Activated CD4-positive, alpha-beta T cell treated with anti-CD3 and anti-CD28 coated beads for 36 hours (primary cell): ENCODE measurements at places on chromosomes 7 and 10. TPM values are rescaled to one million over a fixed set of nuclear protein-coding genes. Genes with fewer than 3 reads are reported as not detected.

- H3K4me3 ChIP-seq = no peak overlapping the region
- peaks cover 10% of the 10 kb centered on the region for H3K36me3 ChIP-seq
- H3K4me1 ChIP-seq = peaks cover 41% of the 10 kb centered on the region
- no peak overlapping the region for H3K27ac ChIP-seq
- DNase-seq = no peak
Observed at GRCh38 chr10:50422259-50422658, 170.9 kb upstream of the ASAH2 start.

DNA sequence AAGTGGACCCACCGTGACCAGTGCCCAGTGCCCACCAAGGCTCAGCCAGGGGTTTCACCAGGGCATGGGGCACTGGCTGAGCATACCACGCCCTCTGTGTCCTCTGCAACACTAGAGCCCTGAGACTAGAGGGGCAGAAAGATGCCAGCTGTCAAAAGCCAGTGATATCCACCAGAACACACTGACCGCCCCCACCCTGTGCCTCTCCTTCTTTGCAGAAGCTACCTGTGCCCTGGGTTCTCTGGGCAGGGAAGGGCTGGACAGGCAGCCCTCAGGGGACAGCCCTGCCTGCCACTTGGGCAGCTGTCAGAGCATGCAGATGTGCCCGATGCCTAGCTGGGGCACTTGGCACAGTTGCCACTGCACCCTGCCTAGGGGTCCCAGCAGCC lies 494 bp downstream of the VSIR start:
- peak overlapping the region; percentile 92 for H3K4me3 ChIP-seq
- peaks cover 41% of the 10 kb centered on the region for H3K36me3 ChIP-seq
- H3K4me1 ChIP-seq = peaks cover 65% of the 10 kb centered on the region
- H3K27me3 ChIP-seq = no peaks in the 10 kb centered on the region
- no peak for DNase-seq
- H3K27ac ChIP-seq = peak overlapping the region; percentile 97

DNA sequence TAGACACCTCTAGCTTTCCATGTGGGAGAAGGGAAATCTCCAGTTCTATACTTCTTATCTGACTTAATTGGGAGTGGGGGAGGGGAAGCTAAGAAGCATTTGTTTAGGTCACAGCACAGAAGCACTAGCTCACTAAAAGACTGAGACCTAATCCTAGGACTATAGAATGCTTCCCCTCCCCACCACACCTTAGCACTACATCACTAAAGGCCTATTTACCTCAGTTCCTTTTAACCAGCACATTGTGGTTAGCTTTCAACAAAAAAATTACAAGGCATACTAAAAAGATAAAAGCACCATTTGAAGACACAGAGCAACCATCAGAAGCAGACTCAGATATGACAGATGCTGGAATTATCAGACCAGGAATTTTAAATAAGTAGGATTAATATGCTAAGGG lies 53.8 kb upstream of the ADRA2A start:
- H3K4me1 ChIP-seq = peaks cover 3% of the 10 kb centered on the region
- peaks cover 55% of the 10 kb centered on the region for H3K36me3 ChIP-seq
- no peak overlapping the region for H3K27ac ChIP-seq
- no peak overlapping the region for H3K4me3 ChIP-seq

- peak; percentile 61 for DNase-seq
- H3K27me3 ChIP-seq = no peaks in the 10 kb centered on the region
- H3K4me1 ChIP-seq = peaks cover 27% of the 10 kb centered on the region
- H3K27ac ChIP-seq = no peak overlapping the region
- peak overlapping the region; percentile 75 for H3K4me3 ChIP-seq
- H3K36me3 ChIP-seq = peaks cover 7% of the 10 kb centered on the region
Observed at GRCh38 chr7:2843711-2844152, 376 bp downstream of the GNA12 start.

GRCh38 chr10:21518149-21518640 lies 7.3 kb downstream of the SKIDA1 start:
- peak overlapping the region; percentile 78 for H3K4me3 ChIP-seq
- peaks cover 34% of the 10 kb centered on the region for H3K4me1 ChIP-seq
- DNase-seq = no peak
- peak overlapping the region; percentile 44 for H3K27ac ChIP-seq
- H3K36me3 ChIP-seq = no peaks in the 10 kb centered on the region

- H3K36me3 ChIP-seq = no peaks in the 10 kb centered on the region
- peaks cover 13% of the 10 kb centered on the region for H3K4me1 ChIP-seq
- H3K27me3 ChIP-seq = no peaks in the 10 kb centered on the region
Observed at GRCh38 chr7:30800785-30801252, 29.6 kb downstream of the MINDY4 start.

GRCh38 chr7:11858622-11859302 lies 26.8 kb upstream of the THSD7A start:
- no peaks in the 10 kb centered on the region for H3K27me3 ChIP-seq
- no peaks in the 10 kb centered on the region for H3K4me1 ChIP-seq
- no peak overlapping the region for H3K4me3 ChIP-seq
- no peaks in the 10 kb centered on the region for H3K36me3 ChIP-seq
- DNase-seq = no peak
- no peak overlapping the region for H3K27ac ChIP-seq

DNA sequence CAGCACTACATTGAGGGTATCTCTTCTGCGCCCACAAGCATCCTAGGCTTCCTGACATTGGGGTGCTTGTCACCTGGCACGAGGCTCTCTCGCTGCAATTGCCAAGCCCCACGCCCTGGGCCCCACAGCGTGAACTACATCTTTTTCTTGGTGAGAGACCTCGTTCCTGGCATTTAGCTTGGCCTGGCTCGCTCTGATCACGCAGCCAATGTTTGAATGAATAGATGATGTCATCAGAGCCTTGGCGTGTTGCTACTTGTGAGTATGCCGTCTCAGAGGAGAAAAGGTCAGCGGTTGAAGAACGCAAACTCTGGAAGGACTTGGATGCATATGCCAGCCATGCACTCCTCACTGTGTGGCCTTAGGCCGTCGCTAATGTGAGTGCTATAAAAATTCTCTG lies 150.2 kb upstream of the AUTS2 start:
- DNase-seq = no peak
- no peaks in the 10 kb centered on the region for H3K36me3 ChIP-seq
- no peak overlapping the region for H3K27ac ChIP-seq
- H3K4me1 ChIP-seq = no peaks in the 10 kb centered on the region
- no peak overlapping the region for H3K4me3 ChIP-seq

DNA sequence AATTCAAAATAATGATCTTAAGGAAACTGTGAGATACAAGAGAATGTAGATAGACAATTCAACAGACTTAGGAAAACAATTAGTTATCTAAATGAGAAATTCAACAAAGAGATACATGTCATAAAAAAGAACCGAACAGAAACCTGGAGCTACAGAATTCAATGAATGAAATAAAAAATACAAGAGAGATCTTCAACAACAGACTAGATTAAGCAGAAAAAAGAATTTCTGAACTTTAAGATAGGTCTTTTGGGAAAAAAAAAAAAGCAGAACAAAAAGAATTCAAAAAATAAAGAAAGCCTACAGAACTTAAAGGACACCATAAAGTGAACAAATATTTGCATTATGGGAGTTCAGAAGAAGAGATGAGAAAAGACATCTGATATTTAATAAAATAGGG lies 129.1 kb upstream of the FOXK1 start:
- no peak for DNase-seq
- no peak overlapping the region for H3K27ac ChIP-seq
- no peaks in the 10 kb centered on the region for H3K36me3 ChIP-seq
- no peak overlapping the region for H3K4me3 ChIP-seq
- peaks cover 20% of the 10 kb centered on the region for H3K27me3 ChIP-seq
- no peaks in the 10 kb centered on the region for H3K4me1 ChIP-seq

DNA sequence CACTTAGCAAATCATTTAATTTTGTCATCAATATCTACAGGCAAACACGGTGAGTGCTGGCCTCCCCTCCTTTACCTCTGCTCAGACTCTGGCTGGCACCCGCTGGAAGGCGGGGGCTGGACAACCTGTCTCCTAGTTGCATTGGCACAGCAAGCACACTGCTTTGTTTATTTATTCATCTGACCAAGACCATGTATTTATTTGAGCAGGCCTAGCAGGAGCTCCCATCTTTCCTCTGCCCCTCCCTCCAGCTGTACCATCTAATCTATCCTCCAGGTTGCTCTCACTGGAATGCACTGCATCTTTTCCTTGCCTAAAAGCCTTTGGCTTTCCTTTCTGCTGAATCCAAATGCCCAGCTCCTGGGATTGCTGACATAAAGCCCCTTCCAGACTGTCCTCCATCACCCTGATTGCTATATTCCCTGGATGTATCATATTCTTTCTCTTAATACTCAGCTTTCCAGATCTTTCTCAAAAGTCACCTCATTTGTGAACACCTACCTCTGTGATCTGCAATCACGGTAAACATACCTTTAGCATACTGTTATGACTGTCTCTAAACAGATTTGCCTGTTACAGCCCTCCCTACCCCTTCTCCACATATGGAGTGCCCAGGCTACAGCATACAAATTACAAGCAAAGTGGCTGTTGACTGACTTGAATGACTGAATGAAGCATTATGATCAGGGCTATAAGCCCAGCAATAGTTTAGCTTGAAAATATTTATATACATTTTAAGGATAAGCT lies 9.6 kb downstream of the ELMO1 start:
- no peak overlapping the region for H3K4me3 ChIP-seq
- H3K27me3 ChIP-seq = no peaks in the 10 kb centered on the region
- DNase-seq = no peak
- peak overlapping the region; percentile 90 for H3K27ac ChIP-seq
- H3K36me3 ChIP-seq = peaks cover 20% of the 10 kb centered on the region

GRCh38 chr7:55081068-55081467 lies 62.3 kb downstream of the EGFR start:
- no peak for DNase-seq
- no peaks in the 10 kb centered on the region for H3K36me3 ChIP-seq
- no peak overlapping the region for H3K27ac ChIP-seq
- peaks cover 18% of the 10 kb centered on the region for H3K27me3 ChIP-seq

GRCh38 chr10:46560952-46561351 lies 4.5 kb upstream of the GPRIN2 start:
- no peak overlapping the region for H3K4me3 ChIP-seq
- H3K36me3 ChIP-seq = no peaks in the 10 kb centered on the region
- no peak overlapping the region for H3K27ac ChIP-seq
- H3K27me3 ChIP-seq = peaks cover 3% of the 10 kb centered on the region

DNA sequence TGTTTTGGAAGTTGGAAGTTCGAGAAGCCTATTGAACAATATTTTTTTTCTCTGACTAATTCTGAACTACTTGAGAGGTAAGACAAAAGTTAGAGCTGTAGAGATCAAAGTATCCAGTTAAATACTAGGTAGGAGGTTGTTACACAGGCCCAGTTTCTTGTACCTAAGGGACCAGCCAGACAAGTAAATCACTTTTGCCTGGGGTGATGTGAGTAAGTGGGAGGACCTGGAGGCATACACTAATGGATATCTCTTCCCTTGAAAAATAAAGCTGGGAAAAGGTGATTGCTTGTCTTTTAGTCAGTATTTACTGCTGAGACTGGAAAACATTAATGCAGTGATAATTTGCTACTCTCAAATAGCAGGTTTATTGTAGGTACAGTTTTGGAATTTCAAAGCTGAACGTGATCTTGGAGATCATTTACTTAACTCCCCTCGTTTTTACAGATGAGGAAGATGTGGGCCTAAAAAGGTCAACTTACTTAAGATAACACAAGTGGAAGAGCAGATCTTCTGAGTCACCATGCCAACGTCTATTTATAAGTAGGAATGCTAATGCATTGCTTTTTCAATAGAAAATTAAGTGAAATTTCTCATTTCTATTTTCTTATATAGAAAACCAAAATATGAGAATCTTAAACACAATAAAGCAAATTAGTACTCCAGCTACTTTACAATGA lies 181.3 kb downstream of the PPP1R9A start:
- H3K4me1 ChIP-seq = no peaks in the 10 kb centered on the region
- H3K4me3 ChIP-seq = no peak overlapping the region
- no peak for DNase-seq
- no peaks in the 10 kb centered on the region for H3K36me3 ChIP-seq
- H3K27me3 ChIP-seq = no peaks in the 10 kb centered on the region

- H3K36me3 ChIP-seq = no peaks in the 10 kb centered on the region
- H3K27ac ChIP-seq = no peak overlapping the region
- no peak for DNase-seq
- H3K4me3 ChIP-seq = no peak overlapping the region
- H3K27me3 ChIP-seq = no peaks in the 10 kb centered on the region
- H3K4me1 ChIP-seq = no peaks in the 10 kb centered on the region
Observed at GRCh38 chr7:85114342-85114741, 72.5 kb downstream of the SEMA3D start.

DNA sequence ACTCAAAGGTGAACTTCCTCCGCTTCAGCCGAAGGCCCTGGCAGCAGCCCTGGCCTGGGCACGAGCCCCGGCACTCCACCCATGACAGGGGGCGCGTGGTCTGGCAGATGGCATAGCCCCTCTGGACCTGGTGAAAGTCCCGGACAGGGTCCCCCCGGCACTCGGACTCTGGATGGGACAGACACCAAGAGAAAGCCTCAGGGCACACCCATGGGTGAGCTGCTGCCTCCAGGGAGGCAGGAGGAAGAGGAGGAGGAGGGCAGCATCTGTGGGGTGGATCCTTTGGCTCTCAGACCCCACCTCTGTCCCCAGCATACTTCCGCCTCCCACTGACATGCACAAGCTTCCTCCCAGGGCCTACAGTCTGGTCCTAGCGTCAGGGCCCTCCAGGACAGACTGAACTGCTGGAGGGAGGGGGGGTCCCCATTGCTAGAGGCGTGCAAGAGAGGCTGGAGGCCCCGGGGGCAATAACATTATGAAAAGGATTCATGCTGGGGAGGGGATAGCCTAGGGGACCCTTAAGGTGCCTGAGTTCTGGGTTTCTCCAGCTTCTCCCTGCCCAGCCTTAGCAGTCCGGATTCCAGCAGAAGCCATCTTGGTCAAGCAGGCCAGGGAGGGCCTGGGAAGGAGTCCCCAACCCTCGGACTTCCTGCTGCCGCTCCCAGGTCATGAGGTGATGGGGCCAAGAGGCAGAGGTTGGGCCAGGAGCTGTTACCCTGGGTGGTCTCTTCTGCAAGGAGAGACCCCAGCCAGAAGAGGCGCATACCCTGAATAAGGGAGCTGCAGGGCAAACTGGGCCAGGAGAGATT lies 169.3 kb downstream of the LCOR start:
- no peaks in the 10 kb centered on the region for H3K36me3 ChIP-seq
- no peak for DNase-seq
- H3K27ac ChIP-seq = no peak overlapping the region
- no peaks in the 10 kb centered on the region for H3K4me1 ChIP-seq
- no peaks in the 10 kb centered on the region for H3K27me3 ChIP-seq

DNA sequence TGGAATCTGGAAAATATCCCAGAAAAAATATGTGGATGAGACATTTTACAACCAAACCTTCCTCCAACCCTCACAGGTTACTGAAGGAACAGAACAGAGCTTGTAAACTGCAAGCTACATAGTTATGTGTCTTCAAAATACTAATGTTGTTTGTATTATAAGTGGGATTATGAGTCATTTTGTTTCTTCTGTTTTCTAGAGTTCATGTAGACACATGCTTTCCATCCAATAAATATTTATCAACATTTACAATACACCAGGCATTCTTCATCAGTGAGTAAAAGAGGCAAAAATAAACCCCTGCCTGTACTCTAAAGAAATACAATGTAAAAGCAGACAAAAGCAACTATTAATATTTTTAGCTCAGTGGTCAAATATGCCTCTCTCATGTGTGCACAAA lies 38.0 kb upstream of the TES start:
- no peak overlapping the region for H3K4me3 ChIP-seq
- H3K36me3 ChIP-seq = no peaks in the 10 kb centered on the region
- H3K4me1 ChIP-seq = peaks cover 2% of the 10 kb centered on the region
- no peak overlapping the region for H3K27ac ChIP-seq
- no peak for DNase-seq
- H3K27me3 ChIP-seq = peaks cover 6% of the 10 kb centered on the region

- peaks cover 10% of the 10 kb centered on the region for H3K4me1 ChIP-seq
- H3K36me3 ChIP-seq = no peaks in the 10 kb centered on the region
- DNase-seq = no peak
- H3K27me3 ChIP-seq = peaks cover 17% of the 10 kb centered on the region
- no peak overlapping the region for H3K4me3 ChIP-seq
Observed at GRCh38 chr7:151541709-151542499, 22.2 kb upstream of the RHEB start.

GOLGA7B gene
- total RNA-seq = 0.57 TPM

FAM25G gene
- not detected for total RNA-seq

CRHR2 gene
- total RNA-seq = not detected

ARHGEF35 gene
- 5.1 TPM for total RNA-seq

C7orf57 gene
- total RNA-seq = 0.33 TPM
